Activated T-helper 2 cell treated with anti-CD3 and anti-CD28 coated beads, Interferon-gamma antibody, Interleukin-2, Interleukin-4, amounts not matched to agents 10 μg/mL and 5 μg/mL and 100 μg/mL, durations not matched to agents 14 hours and 24 hours and 36 hours (primary cell): ENCODE measurements at places on chromosomes 16 and 17.
A peak's percentile ranks its signal among the peaks of the same experiment; 100 is the strongest.

GRCh38 chr16:1825864-1826690, 548 bp downstream of the HAGH start:
- peak; percentile 30 for DNase-seq

DNA sequence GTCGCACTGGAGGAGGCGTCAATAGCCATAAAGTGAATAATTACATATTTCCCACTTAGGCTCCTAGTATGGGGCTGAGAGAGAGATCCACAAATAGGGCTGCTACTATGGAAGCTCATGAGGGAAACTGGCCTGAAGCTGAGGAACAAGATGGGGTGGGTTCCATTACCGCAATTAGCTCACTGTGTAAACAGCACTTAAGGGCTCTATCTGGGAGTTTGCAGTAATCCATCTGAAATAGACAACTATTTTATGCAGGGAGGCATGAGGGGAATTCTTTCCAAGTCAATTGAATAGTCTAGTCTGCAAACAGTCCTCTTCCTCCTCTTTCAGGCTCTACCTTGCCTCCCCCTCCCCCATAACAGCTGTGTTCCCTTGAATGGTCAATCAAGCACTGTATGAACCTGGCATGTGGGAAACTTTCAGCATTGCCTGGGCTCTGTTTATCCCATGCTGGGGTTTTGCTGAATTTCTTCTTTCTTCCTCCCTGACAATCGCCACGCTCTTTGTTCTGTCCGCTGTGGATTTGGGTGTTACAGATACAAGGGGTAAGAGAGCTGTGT, 56.1 kb upstream of the MAF start:
- DNase-seq, result no peak

DNA sequence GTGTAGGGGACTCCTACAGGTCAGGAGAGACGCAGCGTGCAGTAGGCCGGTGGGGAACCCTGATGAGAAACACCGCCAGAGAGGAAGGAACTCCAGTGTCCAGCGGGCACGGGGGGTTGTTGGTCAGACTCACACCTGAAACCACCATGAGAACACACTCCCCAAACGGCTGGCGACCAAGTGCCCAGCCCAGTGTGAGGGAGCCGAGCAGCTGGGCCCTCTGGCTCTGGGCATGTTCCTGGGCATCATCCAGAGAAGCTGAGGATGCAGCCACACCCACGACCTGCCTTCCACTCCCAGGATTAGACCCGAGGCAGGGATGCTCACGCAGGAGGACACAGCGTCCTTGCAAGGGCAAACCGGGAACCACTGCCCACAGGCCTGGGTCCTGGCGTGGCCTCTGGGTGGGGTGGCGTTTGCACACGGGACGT, 108.3 kb upstream of the ZNF750 start:
- DNase-seq, result no peak

DNA sequence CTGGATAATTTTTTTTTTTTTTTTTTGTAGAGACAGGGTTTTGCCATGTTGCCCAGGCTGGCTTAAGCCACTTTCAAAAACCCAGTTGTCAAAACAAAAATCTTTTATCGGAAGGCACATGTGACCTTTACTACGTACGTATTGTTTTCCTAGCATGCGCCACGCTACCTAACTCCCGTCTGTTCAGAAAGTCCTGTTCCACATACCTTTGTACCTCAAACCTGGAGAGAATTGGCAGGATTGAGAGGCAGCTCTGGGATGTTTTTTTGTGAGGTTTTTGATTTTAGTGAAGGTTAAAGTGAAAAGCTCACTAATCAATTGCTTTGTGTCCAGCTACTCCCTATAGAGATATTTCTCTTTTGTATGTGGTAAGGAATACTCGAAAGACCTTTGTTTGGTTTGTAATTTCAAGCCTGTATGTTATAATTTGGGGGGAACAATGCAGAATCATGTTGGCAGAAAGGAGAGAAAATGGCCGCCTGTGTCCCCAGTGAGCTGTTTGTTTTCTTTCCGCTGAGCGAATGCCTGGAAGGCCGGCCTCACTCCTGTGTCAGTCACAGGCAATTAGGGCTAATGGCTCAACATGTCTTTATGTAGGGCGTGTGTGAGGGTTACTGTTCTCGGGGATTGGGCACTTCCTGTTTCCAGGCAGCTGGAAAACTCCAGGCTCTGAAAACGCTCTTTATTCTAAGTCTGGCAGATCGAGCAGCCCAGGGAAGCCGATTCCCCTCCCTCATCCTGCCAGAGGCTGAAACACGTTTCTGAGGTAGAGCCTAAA, 60.8 kb upstream of the CLEC18A start:
- DNase-seq, result no peak

- no peak for DNase-seq
These were observed 102.1 kb downstream of the CLEC16A start for GRCh38 chr16:11046382-11046931.

GRCh38 chr16:17013038-17013437, 457.7 kb downstream of the XYLT1 start:
- no peak for DNase-seq

DNA sequence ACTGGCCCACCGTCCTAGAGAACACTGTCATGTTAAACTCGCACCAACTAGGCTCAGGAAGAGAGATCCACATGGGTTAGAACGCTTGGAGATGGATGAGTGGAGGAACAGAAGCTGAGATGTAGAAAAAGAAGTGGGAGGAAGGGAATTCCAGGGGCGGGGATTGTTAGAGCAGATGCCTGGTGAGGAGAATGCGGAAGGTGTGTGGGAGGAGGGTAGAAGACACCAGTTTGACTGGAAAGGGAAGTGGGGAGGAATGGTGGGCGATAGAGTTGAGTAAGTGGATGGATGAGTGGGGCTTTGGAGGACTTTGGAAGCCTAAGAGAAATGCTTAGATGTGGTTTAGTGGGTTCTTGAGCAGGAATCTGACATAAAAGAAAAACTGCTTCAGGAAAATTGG, 37.4 kb downstream of the DHX38 start:
- DNase-seq, result no peak

DNA sequence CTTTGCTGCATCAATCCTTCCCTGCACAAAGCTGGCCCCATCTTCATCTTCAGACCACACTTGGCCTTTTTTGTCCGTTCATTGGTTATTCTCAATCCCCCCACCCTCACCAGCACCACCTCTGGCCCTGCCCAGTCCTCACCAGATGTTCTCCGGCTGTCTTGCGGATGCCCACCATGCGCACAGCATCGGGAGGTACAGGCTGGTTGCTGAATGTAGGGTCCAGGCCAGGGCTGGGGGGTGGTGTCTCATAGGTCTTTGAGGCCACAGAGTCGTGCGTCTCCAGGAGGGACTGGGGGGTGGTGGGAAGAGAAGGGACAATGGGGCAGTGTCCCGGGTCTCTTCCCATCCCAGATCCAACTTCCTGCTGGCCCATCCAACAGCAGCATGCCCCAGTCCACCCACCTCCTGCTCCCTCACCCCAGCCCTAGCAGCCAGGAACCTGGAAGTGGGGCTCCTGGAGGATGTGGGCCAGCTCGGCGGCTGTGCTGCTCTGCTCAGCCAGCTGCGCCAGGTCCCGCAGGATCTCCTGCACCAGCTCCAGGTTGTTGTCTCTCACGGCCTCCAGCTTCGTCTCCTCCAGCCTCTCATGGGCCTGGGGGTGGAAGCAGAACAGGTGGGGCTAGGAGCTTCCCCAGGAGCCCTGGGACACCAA, 24.4 kb downstream of the MPP2 start:
- no peak for DNase-seq

GRCh38 chr16:48574140-48574539, 35.8 kb downstream of the N4BP1 start:
- DNase-seq, result no peak

DNA sequence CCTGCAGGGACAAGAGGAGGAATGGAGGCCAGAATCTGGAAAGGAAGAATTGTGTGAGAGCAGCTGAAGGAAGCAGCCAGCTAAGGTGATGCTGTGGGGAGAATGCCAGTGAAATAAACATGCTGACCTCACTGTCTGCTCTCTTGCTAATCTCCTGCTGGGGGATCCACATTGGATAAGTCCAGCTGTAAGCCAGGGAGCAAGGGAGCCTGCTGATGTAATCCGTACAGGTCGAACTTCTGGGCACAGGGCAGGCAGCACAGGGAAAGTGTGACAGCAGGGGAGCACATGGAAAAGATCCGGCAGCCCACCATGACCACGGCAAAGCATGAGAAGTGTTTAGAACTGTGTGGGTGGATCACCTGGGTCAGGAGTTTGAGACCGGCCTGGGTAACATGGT, 7.5 kb upstream of the XPO6 start:
- DNase-seq, result no peak

GRCh38 chr17:79951361-79952264, 84.1 kb downstream of the TBC1D16 start:
- DNase-seq, result no peak

DNA sequence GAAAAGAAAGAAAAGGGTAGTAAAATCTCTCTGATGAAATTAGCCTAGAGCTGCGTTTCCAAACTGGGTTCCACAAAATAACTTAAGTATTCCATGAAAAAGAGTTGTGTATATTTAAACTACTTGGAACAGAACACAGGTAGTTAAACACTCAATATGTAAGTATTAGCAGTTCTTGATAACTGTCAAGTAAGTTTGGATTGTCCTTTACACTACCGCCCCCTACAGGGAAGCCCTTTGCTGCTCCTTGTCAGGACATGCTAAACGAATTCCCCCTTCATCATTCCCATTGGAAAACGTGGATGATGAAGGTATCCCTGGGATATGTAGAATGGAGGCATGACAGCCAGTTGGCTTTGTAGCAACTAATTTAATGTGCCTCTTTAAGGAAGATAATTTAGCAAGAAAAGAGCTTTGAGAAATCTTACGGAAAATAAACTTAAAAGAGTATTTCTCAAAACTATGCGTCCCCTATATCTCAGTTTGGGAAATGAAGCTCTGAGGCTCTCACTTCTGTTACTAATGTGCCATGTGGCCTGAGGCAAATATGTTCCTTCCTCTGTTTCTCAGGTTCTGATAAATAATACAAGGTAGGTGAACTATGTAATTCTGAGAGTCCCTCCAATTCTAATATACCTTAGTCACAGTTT, 18.8 kb downstream of the NCBP3 start:
- DNase-seq, result peak; percentile 36

- no peak for DNase-seq
These were observed 5.1 kb upstream of the RASL10B start for GRCh38 chr17:35726127-35726952.

GRCh38 chr16:84616515-84616914, 1.4 kb downstream of the COTL1 start:
- no peak for DNase-seq

DNA sequence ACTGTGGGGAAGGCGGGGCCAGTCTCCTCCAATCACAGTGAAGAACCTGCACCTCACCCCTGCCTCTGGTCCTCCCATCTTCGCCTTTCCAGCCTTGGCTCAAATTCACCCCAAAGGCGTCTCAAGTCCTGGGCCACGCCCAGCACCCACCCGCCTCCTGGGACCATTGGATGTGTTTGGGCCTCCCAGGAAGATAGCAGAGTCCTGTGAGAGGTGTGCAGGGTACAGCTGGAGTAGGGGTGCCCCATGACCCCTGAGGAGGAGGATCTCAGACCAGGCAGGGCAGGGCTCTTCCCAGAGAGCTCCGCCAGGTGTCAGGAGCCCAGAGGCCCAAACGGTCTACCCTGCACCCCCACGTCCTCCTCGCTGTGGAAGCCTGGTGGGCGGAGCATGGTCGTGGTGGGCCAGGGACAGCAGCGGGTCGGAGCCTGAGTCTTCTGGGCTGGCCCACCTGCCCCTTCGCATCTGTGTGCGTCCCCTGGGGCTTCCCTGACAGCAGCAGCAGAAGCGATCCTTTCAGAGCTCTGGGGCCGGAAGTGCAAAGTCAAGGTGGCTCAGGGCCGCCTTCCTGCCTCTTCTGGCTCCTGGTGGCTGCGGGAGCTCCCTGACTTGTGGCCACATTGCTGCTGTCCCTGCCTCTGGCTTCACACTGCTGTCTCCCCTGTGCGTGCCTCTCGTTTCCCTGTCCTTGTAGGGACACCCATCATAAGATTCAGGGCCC, 34.9 kb upstream of the ZNF469 start:
- no peak for DNase-seq

- DNase-seq, result no peak
These were observed 12.0 kb downstream of the MINK1 start for GRCh38 chr17:4845118-4845517.

DNA sequence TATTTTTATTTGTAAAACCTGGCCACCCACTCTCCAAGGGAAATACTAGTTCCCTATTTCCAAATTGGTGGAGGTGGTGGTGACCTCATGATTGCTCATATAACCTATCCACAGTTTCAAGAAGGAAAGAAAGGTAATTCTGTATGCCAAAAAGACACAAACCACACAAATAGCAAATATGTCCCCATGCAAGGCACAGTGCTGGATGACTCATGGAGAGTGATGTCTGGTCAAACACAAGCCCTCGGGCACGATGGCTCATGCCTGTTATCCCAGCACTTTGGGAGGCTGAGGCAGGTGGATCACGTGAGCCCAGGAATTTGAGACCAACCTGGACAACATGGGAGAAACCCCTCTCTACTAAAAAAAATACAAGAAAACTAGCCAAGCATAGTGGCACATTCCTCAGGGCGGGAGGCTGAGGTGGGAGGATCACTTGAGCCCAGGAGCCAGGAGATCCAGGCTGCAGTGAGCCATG, 64.2 kb downstream of the GNA13 start:
- DNase-seq, result no peak

- no peak for DNase-seq
These were observed 431 bp downstream of the TEKT3 start for GRCh38 chr17:15340966-15341365.

DNA sequence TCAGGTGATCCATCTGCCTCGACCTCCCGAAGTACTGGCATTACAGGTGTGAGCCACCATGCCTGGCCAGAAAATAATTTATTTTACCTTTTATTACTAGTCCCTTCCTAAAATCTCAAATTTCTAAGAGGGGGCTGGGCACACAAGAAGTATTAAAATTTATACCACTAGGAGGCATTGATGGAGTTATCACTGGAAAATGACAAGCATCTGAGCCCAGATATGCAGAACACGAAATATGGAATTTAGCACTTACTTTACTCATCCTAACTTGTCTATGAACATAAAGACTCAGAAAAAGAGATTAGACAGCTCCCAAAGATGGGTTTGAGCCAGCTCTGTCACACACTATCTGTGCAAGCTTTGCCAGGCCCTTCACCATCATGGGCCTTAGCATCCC, 46.4 kb downstream of the STAT5A start:
- DNase-seq, result no peak

- no peak for DNase-seq
These were observed 26.7 kb upstream of the MRC2 start for GRCh38 chr17:62600805-62601204.

DNA sequence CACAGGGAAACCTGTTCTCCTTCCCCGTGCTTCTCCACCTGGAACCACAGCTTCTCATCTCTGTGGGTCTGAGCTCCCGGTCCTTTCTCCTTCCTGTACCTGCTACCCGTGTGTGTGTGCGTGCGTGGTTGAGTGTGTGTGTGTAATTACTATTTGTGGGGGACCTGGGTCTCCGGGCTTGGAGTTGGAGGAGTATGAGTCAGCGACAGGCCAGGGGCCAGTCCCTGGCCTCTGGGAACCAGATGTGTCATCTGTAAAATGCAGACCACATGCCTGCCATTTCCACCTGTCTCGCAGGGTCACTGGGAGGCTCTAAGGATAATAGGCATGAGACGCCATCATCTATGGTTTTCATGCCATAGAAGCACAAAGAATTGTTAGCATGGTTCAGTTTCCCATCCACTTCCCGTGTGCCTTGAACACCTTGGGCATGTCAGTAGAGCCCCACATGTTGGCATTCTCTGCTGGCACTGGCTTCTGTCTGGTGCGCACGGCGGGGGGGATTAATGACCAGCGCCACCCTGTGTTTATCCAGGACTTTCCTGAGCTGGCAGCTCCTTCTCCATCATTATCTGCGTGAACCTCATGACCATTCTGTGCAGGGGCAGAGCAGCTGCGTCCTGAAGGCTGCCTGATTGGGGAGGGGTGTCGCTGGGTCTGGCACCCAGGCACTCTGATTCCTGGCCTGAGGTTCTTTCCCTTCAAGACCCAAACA, 1.5 kb downstream of the ZNF205 start:
- no peak for DNase-seq
